ENCODE measurements at places on chromosomes 2 and 18.

DNA sequence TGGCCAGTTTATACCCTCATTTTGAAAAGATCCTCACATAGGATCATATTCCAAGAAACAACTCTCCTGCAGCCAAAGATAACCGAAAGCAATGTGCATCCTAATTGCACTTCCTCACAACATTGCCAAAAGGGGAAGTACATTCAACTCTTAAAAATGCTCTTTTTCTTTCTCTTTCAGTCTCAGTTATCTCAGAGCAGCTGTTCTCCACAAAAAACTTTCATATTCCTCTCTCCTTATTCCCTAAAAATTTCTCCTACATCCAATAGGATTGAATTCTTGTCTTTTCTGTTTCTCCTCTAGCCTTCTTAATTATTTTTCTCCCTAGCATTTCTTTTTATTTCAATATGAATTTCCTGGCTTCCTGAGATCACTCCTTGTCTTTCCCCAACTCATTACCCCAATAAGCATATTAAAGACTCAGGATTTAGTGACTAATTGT is 7.4 kb upstream of the VRK2 start:
- no peak for DNase-seq

DNA sequence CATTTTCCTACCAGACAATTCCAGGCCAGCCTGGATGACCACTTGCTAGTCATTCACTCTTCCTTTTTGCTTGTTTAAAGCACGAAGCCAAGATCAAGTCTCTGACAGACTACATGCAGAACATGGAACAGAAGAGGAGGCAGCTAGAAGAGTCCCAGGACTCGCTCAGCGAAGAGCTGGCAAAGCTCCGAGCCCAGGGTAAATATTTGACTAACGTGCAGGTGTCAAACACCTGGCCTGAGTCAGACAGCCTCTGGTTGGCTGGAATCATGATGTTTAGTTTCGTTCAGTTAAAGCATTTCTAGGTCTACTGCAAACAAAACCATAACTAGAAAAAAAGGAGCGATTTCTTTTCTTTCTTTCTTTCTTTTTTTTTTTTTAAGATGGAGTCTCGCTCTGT is 44.2 kb upstream of the LYPD6B start:
- DNase-seq, result no peak

- DNase-seq, result no peak
Observed at GRCh38 chr2:169094676-169095075, 25.3 kb downstream of the DHRS9 start.

DNA sequence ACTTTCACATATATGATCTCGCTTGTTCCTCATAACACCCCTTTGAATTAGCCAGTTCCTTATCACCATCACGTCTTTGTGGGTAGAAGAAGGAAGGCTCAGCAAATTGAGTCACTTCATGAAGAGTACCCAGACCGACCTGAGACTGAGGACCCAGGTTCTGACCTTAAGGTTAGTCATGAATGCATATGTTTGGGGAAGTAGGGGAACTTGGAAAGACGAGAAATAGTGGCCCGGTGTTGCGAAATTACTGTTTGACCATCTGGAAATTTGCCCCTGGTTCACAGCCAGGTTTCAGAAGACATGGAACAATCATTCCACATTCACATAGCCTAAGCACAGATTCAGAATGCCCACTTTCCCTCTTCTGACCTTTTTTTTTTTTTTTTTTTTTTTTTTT is 59.8 kb downstream of the MEIS1 start:
- no peak for DNase-seq

DNA sequence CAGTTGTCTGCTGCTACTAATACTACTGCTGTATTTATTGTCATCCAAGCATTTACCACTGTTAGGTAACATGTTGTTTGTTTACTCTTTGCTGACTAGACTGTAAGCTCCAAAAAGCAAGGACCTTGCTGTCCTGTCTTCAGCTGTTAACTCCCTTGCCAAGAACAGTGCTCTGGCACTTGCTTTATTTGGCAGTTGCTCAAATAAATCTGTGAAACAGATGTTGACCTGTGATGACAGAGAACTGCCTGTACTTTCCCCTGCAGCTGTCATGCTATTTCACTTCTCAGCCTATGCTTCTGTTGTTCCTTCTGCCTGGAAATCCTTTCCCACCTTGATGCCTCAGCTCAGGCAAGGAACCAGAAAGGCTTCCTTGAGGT is 181.2 kb downstream of the ATAD2B start:
- DNase-seq, result no peak

DNA sequence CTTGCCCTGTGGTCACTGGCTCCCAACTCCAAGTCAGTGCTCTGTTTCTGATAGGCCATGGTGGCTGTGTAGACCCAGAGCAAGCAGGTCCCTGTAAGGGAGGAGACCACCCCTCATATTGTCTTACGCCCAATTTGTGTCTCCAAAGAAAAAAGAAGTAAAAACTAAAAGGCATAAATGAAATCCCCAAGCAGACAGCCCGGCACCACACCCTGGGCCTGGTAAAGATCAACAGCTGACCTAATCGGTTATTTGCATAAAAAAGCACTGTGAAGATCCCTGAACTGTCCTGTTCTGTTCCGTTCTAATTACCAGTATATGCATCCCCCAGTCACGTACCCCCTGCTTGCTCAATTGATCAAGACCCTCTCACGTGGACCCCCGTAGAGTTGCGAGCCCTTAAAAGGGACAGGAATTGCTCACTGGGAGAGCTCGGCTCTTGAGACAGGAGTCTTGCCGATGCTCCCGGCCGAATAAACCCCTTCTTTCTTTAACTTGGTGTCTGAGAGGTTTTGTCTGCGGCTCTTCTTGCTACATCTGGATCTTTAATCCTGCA is 364.1 kb upstream of the HS6ST1 start:
- DNase-seq, result no peak

GRCh38 chr18:7696780-7697179 is 129.7 kb downstream of the PTPRM start:
- no peak for DNase-seq

DNA sequence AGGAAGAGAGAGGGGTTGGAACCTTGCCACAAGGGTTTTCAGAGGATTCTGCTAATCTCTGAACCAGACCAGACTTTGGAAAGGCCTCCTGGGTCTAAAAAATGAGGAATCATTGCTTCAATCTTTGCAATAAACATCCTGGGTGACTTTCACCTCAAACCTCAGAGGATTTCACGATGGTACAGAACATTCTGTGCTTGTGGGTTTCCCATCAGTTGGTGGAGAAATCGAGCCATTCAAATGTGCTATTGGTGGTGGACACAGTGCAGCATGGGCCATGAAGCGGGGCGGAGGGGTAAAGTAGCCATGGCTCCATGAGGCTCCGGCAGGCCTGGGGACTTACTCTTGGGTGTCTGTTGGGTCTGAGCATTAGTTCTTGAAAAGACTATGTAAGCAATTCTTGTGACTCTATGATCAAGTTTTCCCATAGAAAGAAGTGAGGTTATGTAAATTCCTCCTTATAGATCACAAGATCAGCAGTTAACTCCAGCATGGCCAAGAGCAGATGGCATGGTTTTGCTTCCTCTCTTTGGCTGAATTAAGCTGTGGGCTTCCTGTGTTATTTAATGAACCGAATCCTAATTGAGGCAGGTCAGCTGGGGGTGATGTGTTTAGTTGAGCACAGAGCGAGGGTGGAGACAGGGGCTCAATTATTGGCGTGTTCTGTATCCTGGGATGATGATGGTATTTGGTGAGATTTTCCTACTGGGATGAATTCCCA is 1.9 kb upstream of the IL1R2 start:
- no peak for DNase-seq

GRCh38 chr18:21456428-21457178 is 143.9 kb downstream of the ESCO1 start:
- no peak for DNase-seq

- DNase-seq, result no peak
Observed at GRCh38 chr2:2647141-2647541, 316.1 kb upstream of the MYT1L start.

Measured in activated naive CD4-positive, alpha-beta T cell treated with Interleukin-2 at 50 U/mL for 16 hours (primary cell).